WTC11 (cell line): ENCODE measurements at places on chromosomes 3 and 15. TPM values are rescaled to one million over a fixed set of nuclear protein-coding genes. Genes with fewer than 3 reads are reported as not detected.

The GOLGA6L9 gene
- 7.3 to 9.4 TPM (median 8.0 TPM) in 3 replicates for total RNA-seq

- no peak for DNase-seq
Observed at GRCh38 chr15:59290295-59291212, 82.1 kb downstream of the MYO1E start.

GRCh38 chr3:52528586-52529375 lies 4.9 kb downstream of the NT5DC2 start:
- peak; percentile 15 for DNase-seq

DNA sequence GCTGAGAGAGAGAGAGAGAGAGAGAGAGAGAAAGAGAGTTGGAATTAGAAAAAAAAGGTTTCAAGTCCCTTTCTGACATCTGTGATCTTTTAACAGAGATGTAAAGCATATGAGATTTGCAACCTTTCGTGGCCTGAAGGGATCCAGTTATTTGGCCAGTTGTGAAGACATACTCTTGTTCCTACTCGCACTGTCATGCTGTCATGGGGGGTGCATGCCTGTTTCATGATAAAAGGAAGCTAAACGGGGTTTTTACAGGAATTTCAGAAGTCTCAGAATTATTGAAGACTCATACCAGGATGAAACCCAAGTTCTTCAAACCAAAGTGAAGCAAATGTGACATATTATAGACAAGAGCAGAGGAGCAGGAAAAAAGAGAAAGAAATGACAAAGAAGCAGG lies 342.0 kb downstream of the RORA start:
- DNase-seq: no peak

- DNase-seq: no peak
Observed at GRCh38 chr3:25870452-25870851, 80.6 kb downstream of the OXSM start.
